Midbrain (tissue), 1 donor: ENCODE measurements at places on chromosomes 1 and 21.

GRCh38 chr1:75392278-75392677 is 218.6 kb downstream of the SLC44A5 start:
- DNase-seq: no peak

- DNase-seq: no peak
Measured at GRCh38 chr1:60983701-60984061, 98.7 kb upstream of the NFIA start.

GRCh38 chr1:147700042-147701006 is 30.0 kb upstream of the ACP6 start:
- peak; percentile 84 for DNase-seq

DNA sequence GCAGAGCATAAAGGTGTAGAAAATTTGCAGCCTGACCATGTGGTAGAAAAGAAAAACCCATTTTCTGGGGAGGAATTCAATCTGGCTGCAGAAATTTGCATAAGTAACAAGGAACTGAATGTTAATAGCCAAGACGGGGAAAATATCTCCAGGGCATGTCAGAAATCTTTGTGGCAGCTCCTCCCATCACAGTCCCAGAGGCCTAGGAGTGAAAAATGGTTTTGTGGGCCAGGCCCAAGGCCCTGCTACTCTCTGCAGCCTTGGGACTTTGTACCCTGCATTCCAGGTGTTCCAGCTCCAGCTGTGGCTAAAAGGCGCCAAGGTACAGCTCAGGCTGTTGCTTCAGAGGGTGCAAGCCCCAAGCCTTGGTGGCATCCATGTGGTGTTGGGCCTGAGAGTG is 152.9 kb downstream of the PATJ start:
- DNase-seq: no peak

DNA sequence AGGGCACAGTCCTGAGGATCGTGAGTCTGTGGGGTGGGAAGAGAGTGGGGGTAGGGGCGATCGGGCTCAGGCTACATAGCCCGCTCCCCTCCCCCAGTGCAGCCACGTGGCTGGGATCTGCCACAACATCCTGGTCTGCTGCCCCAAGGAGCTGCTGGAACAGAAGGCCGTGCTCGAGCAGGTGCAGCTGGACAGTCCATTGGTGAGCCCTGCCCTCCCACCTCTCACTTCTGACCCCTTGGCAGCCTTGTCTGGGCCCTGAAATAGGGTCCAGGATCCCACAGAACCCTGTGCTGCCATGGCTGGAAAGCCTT is 5.0 kb downstream of the CNKSR1 start:
- no peak for DNase-seq

- DNase-seq: no peak
Measured at GRCh38 chr1:17833661-17834501, 78.7 kb downstream of the ACTL8 start.

- DNase-seq: no peak
Measured at GRCh38 chr1:80384083-80384830, 1377.7 kb upstream of the ADGRL4 start.

DNA sequence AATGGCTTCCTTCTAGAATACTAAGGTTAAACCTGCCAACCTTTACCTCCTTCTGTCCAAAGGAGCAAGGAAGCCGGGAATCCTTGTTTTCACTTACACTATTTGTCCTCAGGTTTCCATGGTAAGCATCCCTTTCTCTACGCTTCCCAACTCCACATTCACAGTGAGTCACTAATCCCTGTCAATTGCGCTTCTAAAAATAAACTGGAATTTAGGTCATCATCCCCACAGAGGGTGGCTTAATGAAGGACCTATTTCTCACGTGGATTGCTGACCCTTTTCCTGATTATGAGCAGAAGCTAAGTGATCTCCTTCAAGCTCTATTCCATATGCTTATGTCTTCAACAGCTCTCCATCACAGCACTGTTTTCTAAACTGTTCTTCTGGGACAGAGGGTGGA is 39.9 kb upstream of the ABCA4 start:
- DNase-seq: peak; percentile 15

DNA sequence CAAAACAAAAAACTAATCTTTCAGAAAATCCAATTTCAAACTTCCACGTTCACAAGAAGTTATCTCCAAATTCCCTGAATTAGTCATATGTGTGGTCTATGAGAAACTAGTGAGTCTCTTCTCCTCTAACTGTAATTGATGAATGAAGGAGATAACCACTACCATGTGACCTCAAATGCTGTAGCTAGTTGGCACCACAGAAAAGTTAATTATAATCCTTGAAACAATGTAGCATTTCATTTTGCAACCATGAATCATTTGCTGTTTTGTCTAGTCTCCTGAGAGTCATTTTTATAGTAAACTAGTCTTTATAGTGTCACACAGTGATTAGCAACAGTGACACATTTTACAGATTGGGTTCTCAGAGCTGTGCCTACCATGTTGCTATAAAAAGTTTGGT is 287.5 kb downstream of the LRRIQ3 start:
- no peak for DNase-seq

DNA sequence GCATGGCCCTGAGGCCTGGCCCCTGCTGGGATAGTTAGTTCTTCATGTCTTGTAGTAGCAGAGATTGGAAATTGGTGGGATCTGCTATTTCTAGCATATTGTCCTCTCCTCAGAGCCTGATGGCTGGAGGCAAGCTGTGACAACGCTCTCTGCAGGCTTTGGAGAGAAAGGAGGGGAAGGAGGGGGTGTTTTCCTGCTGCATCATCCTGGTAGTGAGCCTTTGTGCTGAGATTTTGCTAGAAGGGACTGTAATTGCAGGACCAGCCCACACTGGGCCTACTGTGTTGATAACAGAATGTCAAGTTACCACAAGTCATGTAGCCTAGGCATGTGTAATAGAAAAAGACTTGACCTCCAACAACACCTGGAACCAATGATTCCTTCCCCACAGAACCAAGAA is 351.0 kb downstream of the SIPA1L2 start:
- DNase-seq: no peak

DNA sequence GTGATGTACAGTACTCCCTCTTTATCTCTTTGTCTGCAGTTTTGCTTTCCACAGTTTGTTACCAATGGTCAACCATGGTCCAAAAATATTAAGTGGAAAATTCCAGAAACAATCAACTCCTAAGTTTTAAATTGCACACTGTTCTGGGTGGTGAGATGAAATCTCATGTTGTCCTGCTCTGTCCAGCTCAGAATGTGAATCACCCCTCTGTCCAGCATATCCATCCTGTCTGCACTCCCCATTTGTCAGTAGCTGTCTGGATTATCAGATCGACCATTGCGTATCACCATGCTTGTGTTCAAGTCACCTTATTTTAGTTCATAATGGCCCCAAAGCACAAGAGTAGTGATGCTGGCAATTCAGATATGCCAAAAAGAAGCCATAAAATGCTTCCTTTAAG is 118.2 kb upstream of the PDE4B start:
- DNase-seq: no peak

- no peak for DNase-seq
Measured at GRCh38 chr1:200909071-200909470, 14.4 kb downstream of the INAVA start.

DNA sequence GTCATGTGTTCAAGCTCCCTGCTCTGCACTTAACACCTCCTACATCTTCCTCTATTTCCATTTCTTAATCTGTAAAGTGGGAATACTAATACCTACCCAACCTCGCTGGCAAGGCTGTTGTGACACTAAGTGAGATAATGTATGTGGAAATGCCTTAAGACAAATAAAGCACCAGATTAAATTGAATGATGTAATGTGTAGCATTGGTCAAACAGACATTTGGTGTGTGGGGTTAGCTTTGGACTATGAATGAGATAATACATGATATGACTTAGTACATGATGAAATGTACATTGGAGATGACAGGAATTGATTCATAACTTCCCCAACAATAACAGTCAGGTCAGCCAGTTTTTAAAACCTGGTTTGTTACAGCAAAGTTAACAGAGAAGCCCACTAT is 5.2 kb downstream of the AMPD1 start:
- DNase-seq: no peak

GRCh38 chr1:150696162-150696561 is 792 bp downstream of the GOLPH3L start:
- DNase-seq: no peak

- DNase-seq: no peak
Measured at GRCh38 chr1:87495147-87495546, 166.5 kb downstream of the LMO4 start.

DNA sequence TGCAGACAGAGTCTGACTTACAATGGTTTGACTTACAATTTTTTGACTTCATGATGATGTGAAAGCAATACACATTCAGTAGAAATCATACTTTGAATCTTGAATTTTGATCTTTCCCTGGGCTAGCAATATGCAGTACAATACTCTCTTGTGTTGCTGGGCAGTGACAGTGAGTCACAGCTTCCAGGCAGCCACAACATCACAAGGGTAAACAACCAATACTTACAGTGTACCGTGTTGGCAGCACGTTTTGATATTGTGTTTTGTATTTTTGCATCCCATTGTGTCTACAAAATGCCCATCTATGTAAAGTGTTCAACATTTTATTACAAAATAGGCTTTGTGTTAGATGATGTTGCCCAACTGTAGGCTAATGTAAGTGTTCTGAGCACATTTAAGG is 150.9 kb downstream of the NTMT2 start:
- no peak for DNase-seq

GRCh38 chr1:30371179-30371788 is 352.1 kb downstream of the MATN1 start:
- no peak for DNase-seq

GRCh38 chr1:198904321-198904720 is 265.5 kb downstream of the PTPRC start:
- no peak for DNase-seq
